ENCODE measurements at places on chromosomes 3 and 15.

DNA sequence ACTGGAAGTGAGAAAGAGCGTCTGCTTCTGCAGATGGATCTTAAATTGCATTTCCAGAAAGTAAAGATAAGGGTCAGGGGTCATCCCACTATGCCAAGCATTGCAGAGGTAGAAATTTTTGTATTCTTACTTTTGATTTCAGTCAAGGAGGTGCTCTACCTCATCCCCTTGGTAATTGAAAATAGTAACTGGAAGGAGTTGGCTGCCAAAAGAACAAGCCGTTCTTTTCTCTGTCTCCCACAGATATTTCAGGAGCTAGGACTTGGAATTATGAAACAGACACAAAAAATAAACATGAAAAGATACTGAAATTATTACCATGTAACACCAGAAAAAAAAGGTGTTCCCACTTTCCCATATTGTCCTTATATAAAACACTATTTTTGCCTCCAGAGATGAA lies 309.9 kb upstream of the UMPS start:
- no peak for DNase-seq

- no peak for DNase-seq
Measured at GRCh38 chr15:100932676-100933348, 13.7 kb downstream of the LRRK1 start.

DNA sequence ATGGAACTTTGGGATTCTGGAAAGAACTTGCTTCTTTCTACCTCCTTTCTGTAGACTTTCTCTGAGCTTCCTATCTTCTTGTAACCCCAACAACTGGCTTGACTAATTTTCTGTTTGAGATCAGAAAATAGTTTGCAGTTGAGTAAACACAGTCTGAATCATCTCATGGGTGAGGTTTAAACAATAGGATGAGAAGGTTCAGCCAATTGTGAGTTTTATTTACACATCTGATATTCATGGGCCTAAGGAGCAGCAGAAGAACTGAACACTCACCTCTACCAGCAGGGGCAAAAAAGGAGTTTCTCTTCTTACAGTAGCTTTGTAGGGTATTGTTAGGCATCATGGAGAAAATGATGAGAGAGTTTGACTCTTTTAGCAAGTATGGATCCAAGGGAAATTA lies 54.2 kb downstream of the DTWD1 start:
- no peak for DNase-seq

- DNase-seq, result no peak
Measured at GRCh38 chr3:78004571-78004970, 964.7 kb downstream of the ROBO2 start.

DNA sequence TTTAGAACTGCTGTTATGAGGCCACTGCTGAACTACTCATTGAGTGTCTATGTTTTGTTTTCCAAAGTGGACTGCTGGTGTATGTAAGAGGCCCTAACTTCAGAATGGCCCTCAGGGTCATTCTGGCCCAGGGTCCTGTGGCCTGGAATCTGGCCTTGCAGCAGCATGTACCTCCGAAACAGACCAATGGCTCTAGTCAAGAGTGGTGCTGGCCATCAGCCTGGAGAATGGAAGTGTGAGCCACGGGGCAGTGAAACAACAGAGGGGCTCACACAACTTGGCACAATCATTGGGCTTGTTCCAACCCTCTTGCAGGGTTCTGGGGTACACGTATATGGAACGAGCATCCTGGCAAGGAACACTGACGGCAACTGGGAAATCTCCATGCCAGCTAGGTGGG lies 40.5 kb downstream of the SCN5A start:
- DNase-seq, result no peak

GRCh38 chr3:150221904-150222523 lies 186.1 kb upstream of the TSC22D2 start:
- DNase-seq, result no peak

DNA sequence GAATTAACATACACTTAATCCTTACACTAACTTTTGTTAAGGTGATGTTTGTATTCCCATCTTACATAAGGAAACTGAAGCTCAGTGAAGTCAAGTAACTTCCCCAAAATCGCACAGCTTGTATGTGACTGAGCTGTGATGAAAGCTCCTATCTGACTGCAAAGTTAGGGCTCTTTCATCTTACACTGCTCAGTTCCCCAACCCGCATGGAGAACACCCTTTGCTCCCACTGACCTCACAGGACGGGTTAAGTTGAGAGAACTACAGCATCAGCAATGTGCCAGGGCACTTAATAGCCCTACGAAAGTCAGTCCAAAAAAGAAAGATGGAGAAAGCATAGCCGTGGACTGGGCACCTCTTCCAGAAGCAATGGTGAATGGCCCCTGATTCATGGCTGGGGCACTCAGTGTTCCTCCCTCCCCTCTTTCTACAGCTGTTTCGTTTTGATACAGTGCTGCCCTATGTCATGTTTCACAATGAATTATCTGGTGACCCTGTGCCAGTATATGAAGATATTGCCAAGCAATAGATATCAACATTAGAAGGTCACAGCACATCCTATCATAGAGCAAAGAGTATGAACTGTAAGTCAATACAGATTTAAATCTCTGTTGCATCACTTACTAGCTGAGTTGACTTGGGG lies 38.0 kb downstream of the CADPS start:
- no peak for DNase-seq

DNA sequence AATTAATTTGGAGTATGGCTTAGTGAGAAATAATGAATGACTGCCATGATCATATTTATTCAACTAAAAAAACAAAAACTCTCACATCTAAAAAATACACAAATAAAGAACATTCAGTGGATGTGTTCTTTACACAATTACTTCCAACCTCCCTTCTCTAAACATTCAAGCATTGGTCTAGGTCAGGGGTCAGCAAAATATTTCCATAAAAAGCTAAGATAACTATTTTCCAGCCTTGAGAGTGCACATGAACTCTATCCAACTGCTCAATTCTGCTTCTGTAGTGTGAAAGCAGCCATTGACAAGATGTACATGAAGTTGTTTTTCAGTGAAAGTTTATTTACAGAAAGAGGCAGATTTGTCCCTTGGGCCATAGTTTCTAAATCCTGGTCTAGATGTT lies 406.3 kb downstream of the MAGI1 start:
- DNase-seq, result no peak

- DNase-seq, result no peak
Measured at GRCh38 chr3:59531066-59531745, 481.4 kb upstream of the CFAP20DC start.

- no peak for DNase-seq
Measured at GRCh38 chr15:79849789-79850188, 47.0 kb downstream of the MTHFS start.

DNA sequence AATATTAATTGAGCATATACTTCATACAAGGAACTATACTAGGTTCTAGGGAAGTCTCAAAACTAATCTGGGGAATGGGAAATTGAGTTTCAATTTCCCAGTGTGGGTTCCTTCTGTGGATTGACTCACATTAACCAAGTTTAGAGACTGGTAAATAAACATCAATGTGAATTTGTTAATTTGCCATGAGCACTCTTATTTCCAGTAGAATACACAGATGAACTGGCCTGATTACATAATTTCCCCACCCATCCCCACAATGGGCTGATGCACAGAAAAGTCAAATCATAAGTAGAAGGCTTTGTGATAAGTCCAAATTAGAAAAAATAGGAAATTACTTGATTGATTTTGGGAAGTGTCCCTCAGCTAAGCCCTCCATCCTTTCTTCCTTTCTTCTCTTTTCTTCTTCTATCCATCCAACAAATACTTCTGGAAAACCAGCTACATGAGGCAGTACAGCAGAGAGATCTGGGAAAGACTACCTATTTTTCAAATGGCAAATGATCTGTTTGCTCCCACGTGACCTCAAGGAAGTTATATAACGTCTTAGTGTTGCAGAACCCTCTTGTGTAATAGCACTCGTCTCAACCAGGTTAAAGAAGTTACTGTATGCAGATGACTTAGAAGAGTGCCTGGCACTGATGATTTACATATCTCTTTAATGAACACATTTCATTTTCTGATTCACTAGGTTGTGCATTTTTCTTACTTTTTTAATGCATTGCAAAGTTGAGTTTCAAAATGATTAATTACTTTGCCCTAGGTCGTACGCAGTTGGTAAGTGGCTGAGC lies 312.3 kb downstream of the SV2B start:
- no peak for DNase-seq

GRCh38 chr15:88637841-88638625 lies 783 bp upstream of the ISG20 start:
- no peak for DNase-seq

- no peak for DNase-seq
Measured at GRCh38 chr3:25294169-25294805, 133.8 kb upstream of the RARB start.

DNA sequence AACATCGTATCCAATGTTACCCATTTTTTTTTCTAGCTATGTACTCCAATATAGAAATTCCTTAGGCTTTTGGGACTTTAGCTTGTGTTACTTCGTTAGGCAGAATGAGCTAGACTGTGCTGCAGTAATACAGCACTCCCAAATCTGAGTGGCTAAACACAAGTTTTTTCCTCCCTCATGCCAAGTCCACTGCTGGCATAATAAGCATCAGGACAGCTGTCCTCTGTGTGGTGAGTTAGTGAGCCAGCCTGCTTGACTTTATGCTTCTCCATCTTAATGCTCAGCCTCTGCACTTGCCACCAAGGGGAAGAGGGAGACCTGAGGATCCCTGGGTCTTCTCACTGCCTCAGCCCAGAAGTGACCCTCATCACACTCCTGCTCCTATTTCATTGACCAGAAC lies 18.2 kb upstream of the ACOX2 start:
- DNase-seq, result no peak

- peak; percentile 9 for DNase-seq
Measured at GRCh38 chr15:57732526-57733331, 26.2 kb downstream of the POLR2M start.

DNA sequence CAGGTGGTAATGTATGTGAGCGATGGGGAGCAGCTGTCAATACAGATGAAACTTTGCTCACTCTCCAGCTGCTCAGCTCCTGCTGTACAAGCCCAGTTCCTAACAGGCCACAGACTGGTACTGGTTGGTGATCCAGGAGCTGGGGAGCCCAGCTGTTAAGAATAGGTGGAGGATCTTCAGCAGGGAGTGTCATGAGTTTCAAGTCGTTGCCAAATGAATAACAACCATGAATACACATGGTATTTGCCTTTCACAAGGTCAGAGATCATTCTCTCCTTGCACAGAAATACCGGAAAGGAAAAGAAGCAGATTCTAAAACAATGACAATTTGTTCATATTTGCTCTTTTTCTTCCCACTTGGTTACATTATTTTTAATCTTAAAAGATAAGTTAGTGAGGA lies 5.1 kb downstream of the PLSCR1 start:
- DNase-seq, result no peak

GRCh38 chr3:73493543-73494308 lies 131.0 kb downstream of the PDZRN3 start:
- DNase-seq, result no peak

GRCh38 chr3:114154321-114154821 lies 24.5 kb downstream of the DRD3 start:
- DNase-seq, result no peak

GRCh38 chr3:143526011-143526545 lies 322.2 kb downstream of the SLC9A9 start:
- DNase-seq, result no peak

- DNase-seq, result no peak
Measured at GRCh38 chr3:185770109-185770508, 54.7 kb downstream of the IGF2BP2 start.

GRCh38 chr3:139443186-139443585 lies 33.1 kb downstream of the RBP2 start:
- DNase-seq, result no peak

DNA sequence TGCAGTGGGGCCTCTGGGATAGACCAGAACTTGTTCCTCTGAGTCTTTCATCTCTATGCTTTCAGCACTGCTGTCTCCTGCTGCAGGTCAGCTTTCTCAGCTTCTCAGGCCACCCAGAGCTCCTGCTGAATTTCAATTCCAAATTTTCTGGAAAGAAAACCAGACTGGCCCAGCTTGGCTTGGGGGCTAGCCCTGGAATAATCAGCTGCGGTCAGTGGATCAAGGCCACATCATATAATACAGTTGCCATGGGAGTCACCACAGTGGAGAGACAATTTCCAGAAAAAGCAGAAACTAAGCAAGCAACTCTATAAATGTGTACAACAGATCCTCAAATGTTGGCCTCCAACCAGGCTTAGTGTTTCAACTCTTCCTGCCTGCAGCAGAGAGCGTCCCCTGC lies 91.1 kb upstream of the SLC24A5 start:
- no peak for DNase-seq

DNA sequence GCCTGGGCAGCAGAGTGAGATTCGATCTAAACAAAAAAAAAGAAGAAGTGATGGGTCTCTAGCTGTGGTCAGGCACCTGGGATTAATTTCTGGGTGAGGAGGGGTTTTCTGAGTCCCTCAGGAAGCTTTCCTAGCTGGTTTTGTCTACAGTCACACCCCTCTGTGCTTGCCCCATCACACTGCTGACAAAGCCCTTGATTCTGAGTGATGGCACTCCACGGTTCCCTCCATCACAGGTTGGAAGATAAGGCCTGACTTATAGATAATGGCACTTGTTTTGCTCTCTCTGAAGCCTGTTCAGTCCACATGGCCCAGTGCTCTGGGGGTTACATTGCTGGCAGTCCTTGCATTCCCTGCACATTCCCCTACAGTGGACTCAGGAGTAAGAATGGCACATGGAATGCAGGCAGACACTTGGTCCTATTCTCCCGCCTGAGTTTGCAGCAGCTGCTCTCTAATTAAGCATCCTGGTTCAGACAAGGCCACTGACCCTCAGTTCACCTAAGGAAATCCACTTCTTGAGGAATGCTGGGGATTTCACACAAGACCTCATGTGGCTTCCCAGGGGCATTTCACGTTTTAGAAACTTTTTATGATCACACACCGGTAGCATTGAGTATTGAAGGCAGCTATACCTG lies 81.0 kb upstream of the NMNAT3 start:
- DNase-seq, result no peak

DNA sequence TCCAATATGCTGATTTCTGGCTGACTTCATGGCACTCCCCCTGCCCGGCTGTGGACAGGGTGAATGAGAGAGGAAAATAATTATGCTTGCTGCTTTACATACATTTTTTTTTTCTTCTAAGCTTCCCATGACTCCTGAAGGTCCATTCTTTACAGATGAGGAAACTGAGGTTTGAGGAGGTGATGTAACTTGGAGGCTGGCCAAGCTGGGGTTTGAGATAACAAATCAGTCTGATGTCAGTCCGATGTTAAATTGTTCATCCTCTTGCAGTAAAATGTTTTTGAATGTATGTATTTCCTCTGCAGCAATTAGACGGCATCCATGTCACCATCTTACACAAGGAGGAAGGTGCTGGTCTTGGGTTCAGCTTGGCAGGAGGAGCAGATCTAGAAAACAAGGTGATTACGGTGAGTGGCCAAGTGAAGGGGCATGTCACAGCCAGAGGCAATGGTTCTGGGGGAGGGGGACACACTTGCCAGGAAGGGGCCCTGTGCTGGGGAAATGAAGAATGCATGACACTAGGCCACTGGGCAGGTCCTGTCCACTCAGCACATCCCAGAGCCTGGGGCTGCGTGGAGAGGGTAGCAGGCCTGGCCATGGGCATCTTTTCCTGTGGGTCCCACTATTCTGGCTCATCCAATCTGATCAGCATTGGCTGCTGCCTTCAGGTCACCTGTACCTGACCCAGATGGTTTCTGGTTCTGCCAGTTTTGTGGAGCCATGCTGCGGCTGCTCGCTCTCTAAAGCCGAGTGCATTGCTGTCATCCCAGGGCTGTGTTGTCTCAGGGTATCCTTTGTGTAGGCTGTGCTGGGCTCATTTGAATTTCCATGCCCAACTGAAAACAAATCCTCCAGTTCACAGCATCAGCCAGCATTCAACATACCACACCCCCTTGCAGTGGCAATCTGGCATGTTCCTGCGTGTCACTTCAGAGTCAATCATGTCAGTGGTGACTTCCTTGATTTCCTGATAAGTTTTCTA lies 20.4 kb downstream of the STARD5 start:
- no peak for DNase-seq

Data from GM18507 (cell line).